ENCODE measurements at places on chromosomes 6 and 20.

- no peak for DNase-seq
Observed at GRCh38 chr6:139361211-139361610, 13.2 kb downstream of the CITED2 start.

- DNase-seq: no peak
Observed at GRCh38 chr6:12935637-12936036, 219.1 kb downstream of the PHACTR1 start.

DNA sequence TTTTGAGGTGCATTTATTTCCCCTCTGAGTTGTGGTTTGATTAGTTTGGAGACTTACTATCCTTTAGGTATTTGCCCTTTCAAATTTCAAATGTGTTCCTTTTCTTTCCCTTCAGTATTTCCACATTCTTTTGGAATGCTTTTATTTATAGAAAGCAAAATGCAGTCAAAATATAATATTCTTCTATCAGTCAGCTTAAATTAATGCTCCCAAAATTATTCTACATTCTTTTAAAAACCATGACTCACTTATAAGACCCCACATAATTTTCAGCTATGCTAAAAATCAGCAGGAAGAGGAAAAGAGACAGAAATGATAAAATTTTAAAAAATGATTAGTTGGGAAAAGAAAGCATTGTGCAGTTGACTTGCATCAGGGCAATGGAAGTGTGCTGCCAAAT lies 180.0 kb upstream of the SMLR1 start:
- DNase-seq: no peak

GRCh38 chr6:126738146-126738545 lies 380.3 kb upstream of the RSPO3 start:
- DNase-seq: no peak

DNA sequence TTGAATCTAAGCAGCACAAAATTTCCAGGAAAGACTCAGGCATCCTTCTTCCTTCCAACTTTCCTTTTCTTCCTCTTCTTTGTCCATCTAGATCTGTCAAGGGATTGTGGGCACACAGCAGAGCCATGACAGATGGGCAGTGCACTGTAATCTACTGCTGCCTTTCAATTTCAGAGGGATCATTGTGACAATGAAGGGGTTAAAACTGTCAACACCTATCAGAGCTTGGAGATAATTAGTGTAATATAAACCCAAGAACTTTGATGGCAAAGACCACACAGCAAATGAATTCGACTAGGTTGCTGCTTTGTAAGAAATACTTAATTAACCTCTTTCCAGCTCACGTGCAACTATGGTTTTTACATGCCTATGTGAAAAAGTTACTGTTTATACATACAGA lies 55.0 kb downstream of the SAMD5 start:
- DNase-seq: no peak

DNA sequence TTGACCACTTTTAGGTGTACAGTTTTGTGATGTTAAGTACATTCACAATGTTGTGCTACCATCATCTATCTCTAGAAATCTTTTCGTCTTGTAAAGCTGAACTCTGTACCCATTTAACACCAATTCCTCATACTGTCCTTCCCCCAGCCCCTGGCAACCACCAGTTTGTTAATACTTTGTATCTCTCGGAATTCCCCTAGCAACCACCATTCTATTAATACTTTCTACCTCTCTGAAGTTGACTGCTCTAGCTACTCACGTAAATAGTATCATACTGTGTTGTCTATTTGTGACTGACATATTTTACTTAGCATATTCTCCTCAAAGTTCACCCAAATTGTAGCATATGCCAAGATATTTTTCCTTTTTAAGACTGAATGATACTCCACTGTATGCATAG lies 82.3 kb upstream of the CLDN20 start:
- DNase-seq: no peak

DNA sequence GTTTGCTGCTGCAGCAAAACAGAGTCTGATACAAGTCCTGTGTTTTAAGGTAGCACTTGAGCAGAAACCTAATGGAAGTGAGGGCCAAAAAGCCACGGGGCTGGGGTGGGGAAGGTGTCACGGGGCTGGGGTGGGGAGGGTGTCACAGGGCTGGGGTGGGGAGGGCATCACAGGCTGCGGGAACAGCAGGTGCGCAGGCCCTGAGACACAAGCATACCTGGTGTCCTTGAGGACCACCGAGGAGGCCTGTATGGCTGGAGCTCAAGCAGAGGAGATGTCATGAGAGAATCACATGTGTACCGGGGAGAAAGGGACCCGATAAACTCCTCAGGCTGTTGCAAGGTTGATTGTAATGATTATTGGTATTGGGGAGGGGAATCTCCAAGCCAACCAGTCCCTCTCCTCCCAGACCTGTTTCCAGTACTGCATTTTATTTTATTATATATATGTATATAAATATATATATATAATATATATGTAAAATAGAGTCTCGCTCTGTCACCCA lies 13.6 kb upstream of the SPO11 start:
- no peak for DNase-seq

DNA sequence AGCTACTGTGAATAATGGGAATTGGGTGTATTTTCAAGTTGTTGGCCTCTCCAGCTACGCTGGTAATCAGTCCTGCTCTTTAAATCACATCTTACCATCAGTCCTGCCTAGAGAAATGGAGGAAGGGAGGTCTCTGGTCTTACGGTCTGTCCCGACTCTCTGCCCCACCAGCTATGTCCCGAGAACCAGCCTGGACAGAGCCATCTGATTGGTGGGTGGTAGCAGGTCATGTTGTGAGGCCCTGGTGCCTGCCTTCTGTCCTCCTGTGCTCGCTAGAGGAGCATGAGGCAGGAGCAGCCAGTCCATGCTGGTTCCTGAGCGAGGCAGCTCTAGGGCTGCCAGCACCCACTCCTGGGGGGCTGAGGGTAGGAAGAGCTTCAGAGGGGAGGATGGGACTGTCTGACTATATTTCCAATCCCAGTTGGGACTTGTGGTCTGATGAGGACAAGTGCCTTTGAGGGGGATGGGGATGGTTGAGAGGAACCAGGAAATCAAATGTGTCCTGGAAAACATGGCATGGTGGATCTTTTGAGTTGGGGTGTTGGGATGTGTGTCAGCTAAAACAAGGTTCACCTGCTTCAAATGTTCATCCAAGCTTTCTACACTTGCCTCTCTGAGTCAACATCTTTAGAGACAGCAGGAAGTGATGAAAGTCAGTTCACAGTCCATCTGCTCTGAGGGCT lies 33.0 kb downstream of the SYNJ2 start:
- no peak for DNase-seq

GRCh38 chr6:127468936-127469335 lies 9.7 kb upstream of the KIAA0408 start:
- no peak for DNase-seq

GRCh38 chr6:5656226-5656625 lies 350.5 kb downstream of the NRN1 start:
- no peak for DNase-seq

- DNase-seq: no peak
Observed at GRCh38 chr6:88493717-88494116, 327.6 kb upstream of the CNR1 start.

GRCh38 chr6:70219943-70220613 lies 82.8 kb downstream of the COL9A1 start:
- DNase-seq: no peak

- no peak for DNase-seq
Observed at GRCh38 chr6:12947967-12948366, 231.4 kb downstream of the PHACTR1 start.

DNA sequence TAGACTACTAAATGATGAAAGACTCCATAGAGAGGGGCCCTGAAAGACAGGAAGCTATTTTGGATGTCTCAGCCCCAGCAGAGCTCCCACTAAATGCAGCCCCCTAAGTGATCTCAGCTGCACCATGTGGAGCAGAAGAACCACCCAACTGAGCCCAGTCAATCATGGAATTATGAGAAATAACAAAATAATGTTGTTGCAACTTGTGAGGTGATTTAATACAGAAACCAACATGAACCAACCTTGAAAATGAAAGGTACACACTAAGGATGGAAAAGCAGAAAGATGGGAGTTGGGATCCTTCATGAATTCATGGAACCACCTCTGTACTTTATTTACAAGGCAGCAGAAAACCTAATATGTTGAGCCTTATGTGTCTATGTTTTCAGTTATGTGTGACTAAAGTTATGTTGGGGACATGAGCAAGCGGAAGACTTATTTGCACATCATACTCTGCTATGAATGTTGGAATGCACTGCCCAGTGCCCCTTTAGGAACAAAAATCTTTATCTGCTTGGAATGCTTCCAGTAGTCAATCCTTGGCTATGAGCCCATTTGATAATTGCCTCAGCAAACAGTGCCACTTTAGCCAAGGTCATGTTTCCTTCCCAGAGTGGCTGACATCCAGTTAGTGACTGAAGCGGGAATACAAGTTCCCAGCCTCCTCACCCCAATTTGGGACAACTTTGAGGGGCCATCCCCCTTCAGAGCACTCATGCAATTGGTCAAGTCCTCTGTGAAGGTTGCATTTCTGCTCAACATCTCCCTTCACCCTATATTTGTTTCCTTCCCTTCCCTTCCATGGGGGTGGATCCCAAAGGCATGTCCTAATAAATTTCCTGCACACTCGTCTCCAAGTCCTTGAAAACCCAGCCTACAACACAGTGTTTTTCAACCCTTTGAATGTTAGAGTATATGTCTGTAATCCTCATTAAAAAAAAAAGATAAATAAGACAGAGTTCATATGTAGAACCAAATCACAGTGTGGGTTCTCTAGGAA lies 18.4 kb downstream of the TP53RK start:
- no peak for DNase-seq

- no peak for DNase-seq
Observed at GRCh38 chr6:109322825-109323224, 59.4 kb downstream of the CD164 start.

- DNase-seq: no peak
Observed at GRCh38 chr6:170473301-170473717, 79.8 kb downstream of the PSMB1 start.
